ENCODE measurements at places on chromosomes 6 and 20. TPM values are rescaled to one million over a fixed set of nuclear protein-coding genes. Genes with fewer than 3 reads are reported as not detected.
A peak's percentile ranks its signal among the peaks of the same experiment; 100 is the strongest.

DNA sequence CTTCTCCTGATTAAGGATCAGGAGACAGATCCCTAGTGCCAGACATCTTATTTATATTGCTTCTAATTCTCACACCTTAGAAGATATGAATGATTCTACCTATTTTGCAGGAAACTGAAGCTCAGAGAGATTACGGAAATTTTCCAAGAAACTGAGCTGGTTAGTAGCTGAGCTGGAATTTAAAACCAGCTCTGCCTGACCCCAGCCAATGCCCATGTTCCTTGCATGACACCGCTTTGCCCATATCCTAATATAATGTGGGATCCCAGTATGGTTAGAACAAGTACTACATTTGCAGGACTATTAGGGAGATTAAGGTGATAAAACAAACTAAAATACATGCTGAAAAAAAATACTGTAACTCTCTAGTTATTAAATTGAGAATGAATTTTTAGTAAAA, 1.9 kb downstream of the TMEM30A start:
- DNase-seq = no peak

SUMO4 gene
- 5.5 TPM for total RNA-seq

- no peak for DNase-seq
Measured at GRCh38 chr6:96301023-96301422, 220.6 kb upstream of the UFL1 start.

MYLK2 gene
- total RNA-seq = 0.17 TPM

DNA sequence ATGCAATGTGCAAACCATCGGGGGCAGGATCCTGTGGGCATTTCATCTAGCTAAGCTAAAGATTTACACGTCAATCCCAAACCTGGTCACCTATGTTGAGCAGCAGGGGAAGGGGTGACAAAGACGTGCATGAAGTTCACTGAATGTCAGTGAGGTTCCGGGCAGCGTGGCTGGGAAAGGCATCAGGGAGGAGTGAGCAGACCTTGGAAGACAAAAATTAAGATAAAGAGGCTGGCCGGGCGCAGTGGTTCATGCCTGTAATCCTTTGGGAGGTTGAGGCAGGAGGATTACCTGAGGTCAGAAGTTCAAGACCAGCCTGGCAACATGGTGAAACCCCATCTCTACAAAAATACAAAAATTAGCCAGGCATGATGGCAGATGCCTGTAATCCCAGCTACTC, 126.1 kb downstream of the PREX1 start:
- DNase-seq = no peak

WFDC10B gene
- total RNA-seq = not detected

DNA sequence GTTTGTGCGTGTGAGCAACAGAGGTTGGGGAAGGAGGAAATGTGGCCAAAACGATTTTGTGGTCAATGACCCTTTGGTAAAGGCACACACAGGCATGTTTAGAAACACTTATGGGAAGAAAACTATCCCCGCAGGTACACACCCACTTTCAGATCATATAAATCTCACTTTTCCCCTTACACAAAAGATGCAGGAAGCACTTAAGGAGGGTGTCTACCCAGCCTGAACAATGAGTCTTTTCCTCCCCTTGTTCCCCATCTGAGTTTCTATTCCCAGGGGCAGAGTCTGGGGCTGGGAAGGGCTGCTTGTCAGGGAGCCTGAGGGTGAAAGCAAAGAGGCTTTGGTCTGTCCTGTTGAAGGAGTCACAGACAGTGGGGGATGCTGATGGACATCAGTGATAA, 193.2 kb upstream of the SALL4 start:
- DNase-seq = no peak

LYRM2 gene
- total RNA-seq = 15.8 TPM

GRCh38 chr6:3022765-3023662, 23.3 kb downstream of the NQO2 start:
- DNase-seq = peak; percentile 47

DNA sequence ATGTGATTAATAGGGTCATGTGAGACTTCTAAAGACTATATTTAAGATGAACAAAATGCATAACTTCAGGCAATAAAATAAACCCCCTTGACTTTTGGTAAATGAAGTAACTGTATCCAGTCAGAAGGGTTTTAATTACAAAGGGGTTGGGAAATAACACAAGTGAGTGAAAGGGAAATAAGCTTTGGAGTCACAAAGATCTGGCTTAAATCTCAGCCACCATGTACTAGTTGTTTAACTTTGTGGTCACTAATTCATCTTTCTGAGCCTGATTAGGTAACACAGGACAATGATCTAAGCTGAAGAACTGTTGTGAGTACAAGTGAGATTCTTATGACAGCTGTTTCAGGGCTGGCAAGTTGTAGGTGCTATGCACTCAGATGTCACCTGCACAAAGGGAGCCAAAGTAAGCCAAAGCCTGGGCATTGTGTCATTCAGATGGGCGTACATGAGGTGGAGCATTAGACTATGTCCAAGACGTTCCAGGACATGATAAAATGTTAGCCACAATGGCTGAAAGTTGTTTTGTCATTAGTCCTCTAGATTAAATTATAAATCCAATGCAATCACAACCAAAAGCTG, 13.8 kb downstream of the TOMM34 start:
- no peak for DNase-seq

- no peak for DNase-seq
Measured at GRCh38 chr6:108453601-108454185, 107.0 kb upstream of the FOXO3 start.

MYCT1 gene
- total RNA-seq = not detected

GRCh38 chr20:64056889-64057627, 5.9 kb upstream of the TCEA2 start:
- no peak for DNase-seq

SDCBP2 gene
- 5.5 TPM for total RNA-seq

DNA sequence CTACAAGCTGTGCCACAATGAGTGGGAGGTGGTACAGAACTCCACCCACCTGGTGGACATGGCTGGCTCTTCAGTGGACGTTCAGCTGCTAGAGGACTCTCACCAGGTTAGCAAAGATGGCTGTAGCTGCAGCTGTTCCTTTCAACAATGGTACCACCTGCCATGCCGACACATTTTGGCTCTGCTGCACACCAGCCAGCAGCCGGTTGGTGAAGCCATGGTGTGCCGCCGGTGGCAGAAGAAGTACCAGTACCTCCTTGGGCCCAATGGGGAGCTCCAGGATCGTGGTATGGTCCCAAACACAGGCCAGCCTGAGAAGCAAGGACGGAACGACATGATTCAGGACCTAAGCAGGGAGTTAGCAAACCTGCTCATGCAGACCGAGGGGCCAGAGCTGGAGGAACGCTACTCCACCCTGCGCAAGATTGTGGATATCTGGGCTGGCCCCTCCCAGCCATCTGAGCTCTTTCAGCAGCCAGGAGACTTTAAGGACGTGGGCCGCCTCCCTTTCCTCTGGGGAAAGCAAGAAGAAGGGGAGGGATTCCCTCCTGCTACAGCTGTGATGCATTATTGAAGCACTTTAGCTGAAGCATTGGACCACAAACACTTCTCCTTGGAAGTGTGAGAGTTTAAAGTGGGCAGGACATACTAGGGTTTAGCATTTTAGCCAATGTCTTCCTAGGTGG, 2.8 kb upstream of the ZSWIM1 start:
- no peak for DNase-seq

MEP1A gene
- total RNA-seq = not detected

GRCh38 chr6:104400844-104401243, 458.9 kb downstream of the HACE1 start:
- no peak for DNase-seq

GRCh38 chr6:1820165-1820564, 210.4 kb downstream of the FOXC1 start:
- DNase-seq = no peak

DNA sequence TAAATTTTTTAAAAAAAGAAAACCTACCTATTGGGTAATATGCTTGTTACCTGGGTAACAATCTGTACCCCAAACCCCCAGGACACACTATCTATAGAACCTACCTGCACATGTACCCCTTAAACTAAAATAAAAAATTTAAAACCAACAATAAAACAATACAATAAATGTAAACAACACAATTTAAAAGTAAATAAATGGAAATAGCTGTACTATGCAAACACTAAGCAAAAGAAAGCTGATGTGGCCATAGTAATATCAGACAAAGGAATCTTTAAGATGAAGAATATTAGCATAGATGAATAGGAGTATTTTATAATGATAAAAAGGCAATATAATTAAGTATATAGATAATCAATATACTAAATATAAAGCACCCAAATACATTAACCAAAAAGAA, 50.3 kb downstream of the ROS1 start:
- DNase-seq = no peak

Measured in activated naive CD4-positive, alpha-beta T cell treated with anti-CD3 and anti-CD28 coated beads for 36 hours (primary cell).